AG09309 (cell line): ENCODE measurements at places on chromosomes 6 and 20.
A peak's percentile ranks its signal among the peaks of the same experiment; 100 is the strongest.

DNA sequence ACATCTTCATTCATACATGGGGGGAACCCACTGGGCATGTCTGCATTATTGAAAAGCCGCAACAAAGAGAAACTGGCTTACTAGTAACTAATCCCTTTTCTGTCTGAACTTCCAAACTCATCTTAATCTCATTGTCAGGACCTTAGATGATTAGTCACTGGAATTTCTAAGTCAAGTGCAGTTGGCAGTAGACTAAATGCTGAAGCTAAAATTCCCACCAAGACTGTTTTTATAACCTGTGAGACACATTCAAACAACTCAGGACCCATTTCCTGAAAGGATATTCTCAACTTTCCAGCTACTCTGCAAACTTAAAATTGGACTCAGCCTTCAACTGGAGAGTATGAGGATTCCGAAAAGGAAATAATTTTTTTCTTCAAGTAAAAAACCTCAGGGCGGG, 94.8 kb upstream of the SCAF8 start:
- DNase-seq: no peak

DNA sequence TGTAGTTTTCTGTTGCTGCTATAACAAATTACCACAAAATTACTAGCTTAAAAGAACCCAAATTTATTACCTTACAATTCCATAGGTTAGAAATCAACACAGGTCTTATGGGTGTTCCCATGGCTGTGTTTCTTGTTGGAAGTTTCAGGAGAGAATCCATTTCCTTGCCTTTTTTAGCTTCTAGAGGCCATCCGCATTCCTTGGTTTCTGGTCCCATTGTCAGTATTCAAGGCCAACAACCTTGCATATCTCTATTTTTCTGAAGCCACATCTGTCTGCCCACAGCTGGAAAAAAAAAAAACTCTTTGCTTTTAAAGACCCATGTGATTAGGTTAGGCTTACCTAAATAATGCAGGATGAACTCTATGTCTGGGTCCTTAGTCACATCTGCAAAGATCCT, 129.7 kb upstream of the SAMD5 start:
- DNase-seq: no peak

- DNase-seq: no peak
Measured at GRCh38 chr6:148491638-148492251, 149.1 kb downstream of the SASH1 start.

DNA sequence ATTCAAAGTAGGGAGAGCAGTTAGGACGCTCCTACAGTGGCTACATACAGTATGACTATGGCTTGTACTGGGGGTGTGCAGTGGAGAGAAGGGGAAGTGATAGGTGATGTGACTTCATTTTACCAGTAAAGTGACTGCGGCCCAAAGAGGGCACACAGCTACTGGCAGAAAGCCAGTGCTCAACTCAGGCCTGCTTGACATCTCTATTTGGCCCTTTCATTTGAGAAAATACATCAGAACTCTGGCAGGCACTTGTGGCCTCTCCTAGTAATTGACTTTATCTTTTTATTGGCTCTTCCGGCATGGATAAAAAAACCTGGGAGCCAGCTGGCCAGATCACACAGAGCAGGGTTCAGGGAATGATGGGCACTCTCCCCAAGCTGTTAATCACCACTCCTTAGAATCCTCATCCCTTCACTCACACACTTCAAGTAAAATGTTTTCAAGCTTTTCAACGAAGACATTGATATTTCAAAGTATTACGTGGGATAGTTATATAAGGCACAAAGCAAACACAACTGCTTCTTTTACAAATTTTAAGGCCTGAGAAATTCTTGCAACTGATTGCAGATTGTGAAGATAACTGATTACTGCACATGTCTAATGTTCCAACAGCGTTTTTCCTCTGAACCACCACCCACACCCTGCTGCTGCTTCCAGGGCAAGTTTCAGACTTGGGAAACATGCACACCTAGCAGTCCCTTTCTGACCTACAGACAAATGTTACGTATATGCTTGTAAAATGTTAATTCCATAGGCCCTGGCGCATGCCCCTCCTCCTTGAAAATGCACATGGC, 73.5 kb downstream of the TNFRSF21 start:
- no peak for DNase-seq

- no peak for DNase-seq
Measured at GRCh38 chr6:38976801-38977500, 71.6 kb upstream of the GLP1R start.

GRCh38 chr20:36173451-36173933, 19.0 kb downstream of the EPB41L1 start:
- DNase-seq: no peak

- no peak for DNase-seq
Measured at GRCh38 chr20:63068711-63069367, 62.1 kb upstream of the BHLHE23 start.

- DNase-seq: peak; percentile 60
Measured at GRCh38 chr6:151445482-151445881, 6.4 kb downstream of the RMND1 start.

DNA sequence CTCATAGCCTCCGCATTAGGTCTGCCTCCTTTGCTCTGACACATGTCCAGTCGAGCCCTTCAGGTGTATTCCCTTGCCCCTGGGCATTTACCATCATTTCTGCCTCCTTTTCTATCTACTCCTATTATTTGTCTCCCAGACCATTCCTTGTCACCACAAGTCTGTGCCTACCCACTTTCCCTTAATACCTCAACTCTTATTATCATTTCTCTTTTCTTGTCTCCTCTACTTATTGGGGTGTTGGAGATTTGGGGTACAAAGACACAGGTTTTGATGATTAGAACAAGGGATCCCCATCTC, 1.4 kb downstream of the SYNGAP1 start:
- no peak for DNase-seq

DNA sequence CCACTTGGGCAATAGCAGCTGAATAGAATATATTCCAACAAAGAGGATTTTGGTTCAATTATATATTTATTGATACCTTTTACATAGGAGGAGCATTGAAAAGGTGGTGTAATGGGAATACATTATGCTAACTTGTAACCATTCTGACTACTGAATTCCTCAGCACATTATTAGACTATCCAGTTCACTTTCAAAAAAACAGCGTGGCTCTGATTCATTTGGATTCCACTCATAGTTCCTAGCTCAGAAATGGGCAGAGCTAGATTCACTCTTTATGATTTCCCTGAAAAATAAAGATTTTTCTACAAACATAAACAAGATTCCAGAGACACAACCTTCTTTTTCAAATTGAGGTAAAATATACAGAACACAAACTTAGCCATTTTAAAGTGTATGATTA, 9.2 kb upstream of the TRERF1 start:
- DNase-seq: no peak

GRCh38 chr20:40948465-40949267, 80.0 kb upstream of the TOP1 start:
- no peak for DNase-seq

DNA sequence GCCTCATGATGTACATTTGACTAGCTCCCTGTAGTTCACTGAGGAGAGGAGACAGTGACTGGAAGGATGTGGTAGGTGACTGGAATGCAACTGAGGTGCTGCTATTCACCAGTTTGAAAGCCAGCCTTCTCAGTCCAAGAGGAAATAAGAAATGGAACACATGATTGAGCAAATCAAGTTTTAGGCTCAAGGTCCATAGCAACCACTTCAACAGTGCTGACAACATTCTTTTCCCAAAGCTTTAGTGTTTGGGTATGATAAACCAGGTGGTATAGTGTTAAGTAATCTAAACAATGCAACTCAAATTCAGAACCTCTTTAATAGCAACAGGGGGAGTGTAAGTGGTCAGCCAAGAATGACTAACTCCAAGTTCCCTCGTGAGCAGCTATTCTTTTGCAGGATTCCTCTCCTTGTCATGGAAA, 9.2 kb downstream of the ZHX3 start:
- DNase-seq: no peak

GRCh38 chr6:18047406-18047805, 60.0 kb upstream of the KIF13A start:
- DNase-seq: no peak

DNA sequence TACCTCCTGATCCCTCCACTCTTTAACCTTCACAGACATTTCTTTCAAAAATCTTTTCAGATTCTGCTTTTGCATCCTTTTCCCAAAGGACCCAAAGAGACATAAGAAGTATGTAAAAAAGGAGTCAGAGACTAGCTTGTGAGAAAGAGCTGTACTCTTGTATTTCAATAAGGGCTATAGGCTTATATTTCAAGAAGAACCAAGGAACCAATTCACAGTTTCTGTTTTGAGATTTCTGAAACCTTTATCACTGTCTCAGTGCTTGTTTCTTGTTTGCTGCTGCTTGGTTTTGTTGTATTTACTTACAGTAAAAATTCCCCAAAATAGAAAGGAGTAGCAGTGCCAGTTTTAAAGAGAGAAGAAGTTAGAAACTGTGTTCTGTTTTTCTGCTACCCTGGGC, 461.6 kb upstream of the ID4 start:
- no peak for DNase-seq

- no peak for DNase-seq
Measured at GRCh38 chr6:100217225-100218012, 223.4 kb upstream of the MCHR2 start.

DNA sequence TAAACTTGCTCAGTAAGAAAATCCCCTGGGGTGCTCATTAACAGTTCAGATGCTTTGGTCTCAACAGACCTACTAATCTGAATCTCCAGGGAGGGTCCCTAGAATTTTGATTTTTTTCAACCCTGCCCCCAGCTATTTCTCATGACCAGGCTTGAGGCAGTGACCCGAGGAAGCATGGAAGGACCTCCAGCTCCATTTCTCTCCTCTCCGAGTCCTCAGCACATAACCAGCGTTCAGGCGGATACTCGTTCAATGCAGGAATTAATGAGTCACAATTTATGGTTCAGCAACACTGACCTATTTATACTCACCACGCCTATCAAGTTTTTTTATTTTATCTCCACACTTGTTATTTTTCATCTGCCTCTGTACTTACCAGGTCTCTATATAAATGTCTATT, 369.2 kb upstream of the CDH4 start:
- no peak for DNase-seq

DNA sequence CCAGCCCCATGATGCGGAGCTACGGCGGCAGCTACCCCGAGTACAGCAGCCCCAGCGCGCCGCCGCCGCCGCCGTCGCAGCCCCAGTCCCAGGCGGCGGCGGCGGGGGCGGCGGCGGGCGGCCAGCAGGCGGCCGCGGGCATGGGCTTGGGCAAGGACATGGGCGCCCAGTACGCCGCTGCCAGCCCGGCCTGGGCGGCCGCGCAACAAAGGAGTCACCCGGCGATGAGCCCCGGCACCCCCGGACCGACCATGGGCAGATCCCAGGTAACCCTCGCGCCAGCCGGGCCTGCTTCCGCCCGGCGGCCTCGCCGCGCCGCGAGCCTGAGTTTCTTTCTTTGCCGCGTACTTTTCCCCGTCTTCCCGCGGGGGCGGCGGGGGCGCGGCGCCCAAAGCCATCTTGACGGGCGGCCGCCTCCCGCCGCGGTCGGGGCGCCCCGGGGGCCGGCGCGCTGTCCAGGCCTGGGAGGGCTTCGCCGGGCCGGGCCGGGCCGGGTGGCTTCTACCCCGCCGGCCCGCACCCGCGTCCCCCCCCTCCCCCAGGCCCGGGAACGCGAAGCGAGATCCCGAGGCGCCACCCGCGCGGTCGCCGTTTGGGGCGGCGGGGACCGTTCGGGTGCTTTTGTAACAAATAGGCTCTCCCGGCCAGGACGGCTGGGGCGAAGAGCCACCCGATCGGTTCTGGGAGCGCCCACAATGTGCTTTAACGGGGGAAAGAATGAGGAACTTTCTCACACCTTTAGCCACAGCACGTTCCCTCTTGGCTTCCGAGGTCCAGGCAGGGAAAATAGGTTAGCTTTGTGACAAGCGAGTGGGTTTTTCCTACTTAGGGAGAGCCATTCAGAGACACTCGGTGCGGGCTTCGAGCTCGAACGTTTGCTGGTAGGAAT, 2.3 kb downstream of the ARID1B start:
- no peak for DNase-seq

DNA sequence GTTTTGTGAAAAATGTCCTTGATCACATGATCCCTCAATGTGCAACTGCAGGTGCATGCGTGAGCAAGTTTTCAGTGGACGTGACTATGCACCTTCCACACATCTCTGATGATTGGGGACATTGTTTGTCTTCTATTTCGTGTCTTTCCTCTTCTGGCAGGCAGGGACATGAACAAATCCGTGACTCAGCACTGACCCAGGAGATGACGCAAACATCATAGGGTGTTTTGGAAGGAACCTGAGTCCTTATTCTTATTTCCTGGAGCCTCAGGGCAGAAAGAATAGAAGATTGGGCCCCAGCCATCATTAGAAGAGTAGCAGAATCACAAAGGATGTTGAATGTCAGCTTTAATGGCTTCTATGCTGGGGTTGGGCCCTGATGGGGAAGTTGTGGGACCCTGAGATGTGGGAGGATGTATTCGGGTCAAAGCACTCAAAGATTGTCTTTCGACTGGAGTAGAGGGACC, 11.9 kb upstream of the SIRPD start:
- DNase-seq: no peak

GRCh38 chr6:149855040-149855654, 9.0 kb downstream of the LRP11 start:
- DNase-seq: no peak

DNA sequence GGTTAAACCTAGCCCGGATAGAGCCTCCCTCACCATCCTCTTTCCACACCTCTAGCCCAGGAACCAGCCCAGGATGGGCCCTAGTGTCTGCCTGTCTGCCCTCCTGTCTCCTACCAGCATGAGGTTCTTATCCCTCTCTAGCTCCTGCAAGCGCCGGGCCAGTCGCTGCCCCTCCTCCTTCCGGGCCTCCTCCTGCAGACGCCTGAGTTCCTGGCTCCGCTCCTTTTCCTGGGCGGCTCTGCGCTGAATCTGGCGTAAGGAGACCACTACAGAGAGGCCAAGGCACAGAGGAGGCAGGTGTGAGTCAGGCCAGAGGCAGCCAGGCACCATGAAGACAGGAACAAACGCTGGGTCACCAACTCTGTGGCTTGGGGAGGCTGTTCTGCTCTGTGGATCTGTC, 4.3 kb upstream of the PSORS1C2 start:
- peak; percentile 46 for DNase-seq

- DNase-seq: no peak
Measured at GRCh38 chr6:15926256-15926655, 202.6 kb upstream of the MYLIP start.

- DNase-seq: no peak
Measured at GRCh38 chr6:137487181-137487868, 6.9 kb downstream of the OLIG3 start.

DNA sequence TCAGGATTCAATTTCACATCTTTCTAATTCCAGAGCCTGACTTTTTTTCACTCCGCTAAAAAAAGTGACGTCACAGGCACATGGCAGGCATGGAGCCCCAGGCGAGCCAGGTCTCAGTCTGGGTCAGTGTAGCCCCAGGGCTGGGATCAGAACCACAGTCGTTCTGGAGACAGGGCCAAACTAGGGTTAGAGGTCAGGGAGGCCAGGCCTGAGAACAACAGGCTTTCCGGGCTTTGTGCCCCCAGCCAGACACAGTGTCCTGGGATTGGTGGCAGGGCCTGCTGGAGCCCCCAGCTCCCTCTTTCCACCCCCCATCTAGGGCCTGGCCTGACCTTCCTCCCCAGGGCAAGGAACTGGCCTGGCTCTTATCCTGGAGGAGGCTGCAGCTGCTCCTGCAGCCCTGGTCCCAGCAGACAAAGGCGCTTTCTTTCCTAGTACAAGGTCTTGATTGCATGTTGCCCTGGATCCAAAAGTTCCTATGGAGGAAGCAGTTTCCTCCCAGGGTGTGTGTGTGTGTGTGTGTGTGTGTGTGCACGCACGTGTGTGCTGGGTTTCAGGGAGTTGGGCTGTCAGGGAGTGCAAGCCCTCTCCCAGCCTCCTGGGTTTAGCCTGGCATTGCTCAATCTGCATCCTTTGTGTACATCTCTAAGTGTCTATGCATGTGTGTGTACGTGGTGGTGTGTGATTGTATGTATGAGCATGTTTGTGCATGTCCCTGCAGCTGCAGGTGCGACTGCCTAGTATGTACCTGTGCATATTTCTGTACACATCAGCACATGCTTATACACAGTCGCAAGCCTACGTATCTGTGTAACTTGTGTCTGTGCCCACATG, 26.5 kb upstream of the EMILIN3 start:
- no peak for DNase-seq
